Upper lobe of right lung (tissue), 1 donor: ENCODE measurements at places on chromosomes 1 and 21.

DNA sequence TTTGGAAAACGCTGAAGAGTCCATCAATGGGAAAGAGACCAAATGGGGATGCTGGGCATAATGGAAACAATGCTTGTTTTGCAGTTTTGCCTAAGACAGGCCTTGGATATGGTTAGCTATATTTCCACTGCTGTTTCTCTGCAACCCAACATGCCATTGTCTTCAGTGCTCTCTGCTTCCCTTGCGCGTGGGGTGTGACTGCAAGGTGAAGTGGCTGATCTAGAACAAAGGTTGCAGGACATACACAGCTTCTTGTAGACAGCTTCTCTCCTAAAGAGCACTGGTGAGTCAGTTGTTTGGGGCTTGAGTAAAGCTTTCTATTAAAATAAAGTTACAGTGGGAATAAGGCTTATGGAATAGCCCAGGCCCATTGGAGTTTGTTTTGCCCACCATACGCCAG, 33.0 kb downstream of the RUNX1 start:
- no peak for DNase-seq

DNA sequence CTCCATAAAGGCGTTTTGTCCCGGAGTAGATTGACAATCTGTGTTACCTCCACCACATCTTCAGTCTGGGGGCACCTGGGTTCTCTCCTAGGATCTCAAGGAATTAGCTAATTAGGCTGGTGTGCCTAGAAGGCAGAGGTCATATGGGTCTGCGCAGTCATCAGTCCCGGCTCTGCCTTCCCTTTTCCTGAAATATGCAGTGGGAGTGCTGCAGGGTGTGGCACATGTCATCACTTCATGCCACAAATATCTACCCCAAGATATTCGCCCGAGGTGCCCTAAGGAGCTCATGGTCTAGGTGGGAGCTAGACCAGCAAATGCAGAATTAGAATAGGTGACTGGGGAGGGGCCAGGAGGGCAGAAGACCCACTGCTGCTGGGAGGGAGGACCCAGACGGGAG, 42.9 kb downstream of the ACTL8 start:
- no peak for DNase-seq

DNA sequence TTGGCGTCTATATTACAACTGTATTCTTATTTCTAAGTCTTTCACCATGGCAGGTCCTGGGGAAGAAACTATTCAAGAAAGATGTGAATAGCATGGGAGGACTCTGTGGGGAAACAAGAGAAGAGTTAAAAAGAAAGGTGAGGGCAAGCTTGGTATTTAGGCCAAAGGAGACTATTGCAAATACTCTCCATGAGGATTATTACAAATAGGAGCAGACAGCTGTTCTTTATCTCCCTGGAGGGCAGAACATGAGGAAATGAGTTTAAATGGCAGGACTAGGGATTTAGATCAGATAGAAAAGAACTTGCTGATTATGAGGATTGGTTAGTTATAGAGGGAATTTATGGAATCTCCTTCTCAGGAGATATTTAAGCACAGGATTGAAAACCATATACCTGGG, 186.8 kb downstream of the CDC7 start:
- DNase-seq, result no peak

GRCh38 chr1:230548357-230548756, 93.9 kb upstream of the COG2 start:
- no peak for DNase-seq

- DNase-seq, result no peak
These were observed 18.7 kb downstream of the UBL4B start for GRCh38 chr1:110130989-110131388.

DNA sequence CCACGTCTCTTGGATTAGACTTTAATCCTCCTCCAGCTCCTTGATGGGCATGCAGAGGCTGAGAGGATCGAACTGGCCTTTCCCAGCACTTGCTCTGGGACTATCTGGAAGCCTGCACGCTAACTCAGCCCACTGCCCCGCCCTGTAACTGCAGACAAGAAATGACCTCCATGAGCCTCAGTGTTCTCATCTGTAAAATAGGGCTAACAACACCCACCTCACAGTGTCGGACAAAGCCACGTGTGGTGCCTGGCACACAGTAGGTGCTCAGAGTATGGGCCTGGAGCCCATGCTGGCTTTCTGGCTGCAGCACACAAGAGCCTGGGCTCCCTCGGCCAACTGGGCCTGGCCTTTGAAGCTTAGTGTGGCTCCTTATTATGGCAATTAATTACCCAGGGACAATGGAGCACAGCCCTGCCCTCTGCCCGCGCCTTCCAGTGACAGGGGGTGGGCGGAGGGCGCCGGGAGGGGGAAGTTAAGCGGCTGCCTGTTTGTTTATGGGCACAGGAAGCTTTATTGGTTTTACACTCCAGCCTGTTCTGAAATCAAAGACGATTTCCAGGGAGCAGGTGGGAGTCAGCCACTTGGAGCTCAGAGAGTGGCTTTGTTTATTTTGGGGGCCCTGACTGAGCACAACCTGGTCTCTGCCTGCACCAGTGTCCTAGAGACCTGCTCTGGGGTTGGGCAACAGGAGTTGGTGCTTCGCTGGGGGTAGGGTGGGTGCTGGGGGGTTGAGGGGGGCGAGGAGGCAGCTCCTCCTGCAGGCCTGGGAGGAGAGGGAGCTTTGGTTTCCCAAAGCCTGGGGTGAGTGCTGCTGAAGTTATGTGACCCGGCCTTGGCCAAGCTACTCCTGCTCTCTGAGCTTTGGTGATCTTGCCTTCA, 31.0 kb downstream of the PAX7 start:
- DNase-seq, result no peak

- no peak for DNase-seq
These were observed 535.5 kb downstream of the LRRIQ3 start for GRCh38 chr1:73662526-73662925.

DNA sequence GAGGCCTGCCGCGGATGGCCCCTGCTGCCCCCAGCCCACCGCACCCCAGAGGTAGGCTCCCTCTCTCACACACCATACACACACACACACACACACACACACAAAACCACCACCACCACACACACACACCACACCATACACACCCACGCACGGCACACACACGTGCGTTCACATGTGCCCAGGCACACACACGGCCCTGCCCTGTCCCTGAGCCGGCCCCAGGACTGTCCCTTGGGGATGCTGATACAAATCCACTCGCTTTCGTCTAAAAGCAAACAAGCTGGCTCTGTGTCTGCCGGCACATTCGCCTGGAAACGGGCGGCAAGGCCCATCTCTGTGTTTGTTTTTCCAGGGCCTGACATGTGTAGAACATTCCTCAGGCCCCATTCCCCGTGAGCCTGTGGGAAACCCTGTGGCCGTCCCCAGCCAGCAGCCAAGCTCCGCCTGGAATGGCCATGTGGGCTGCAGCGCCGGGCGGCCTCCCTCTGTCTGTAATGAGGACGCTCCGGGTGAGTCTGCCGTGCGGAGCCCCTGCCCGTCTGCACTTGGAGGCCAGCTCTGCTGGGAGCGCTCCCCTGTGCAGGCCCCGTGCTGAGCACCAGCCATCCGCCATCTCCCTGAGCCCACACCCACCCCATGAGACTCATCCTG, 67.4 kb downstream of the DMRTB1 start:
- DNase-seq, result no peak

DNA sequence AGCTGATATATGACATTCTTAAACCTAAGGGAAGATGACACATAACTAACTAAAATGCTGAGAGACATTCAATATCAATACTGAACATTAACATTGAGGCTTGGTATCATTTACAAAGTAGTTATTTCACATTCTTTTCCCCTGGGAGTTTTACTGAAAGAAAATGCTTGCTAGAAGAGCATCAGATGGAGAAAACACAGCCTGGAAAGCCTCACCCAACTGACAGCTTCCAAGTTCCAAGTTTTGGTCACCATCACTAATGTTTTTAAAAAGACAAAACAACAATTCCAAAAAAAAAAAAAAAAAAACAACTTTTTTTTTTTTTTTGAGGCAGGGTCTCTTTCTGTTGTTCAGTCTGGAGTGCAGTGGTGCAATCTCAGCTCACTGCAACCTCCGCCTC, 80.6 kb downstream of the DSCAM start:
- no peak for DNase-seq

- peak; percentile 61 for DNase-seq
These were observed at the start of gene SGIP1 for GRCh38 chr1:66533804-66534740. TSS of gene SGIP1 (plus strand) at chr1:66534153. CDS start at chr1:66534359, 206 bp downstream.

- no peak for DNase-seq
These were observed 61.6 kb upstream of the DEPDC1 start for GRCh38 chr1:68558321-68559026.

DNA sequence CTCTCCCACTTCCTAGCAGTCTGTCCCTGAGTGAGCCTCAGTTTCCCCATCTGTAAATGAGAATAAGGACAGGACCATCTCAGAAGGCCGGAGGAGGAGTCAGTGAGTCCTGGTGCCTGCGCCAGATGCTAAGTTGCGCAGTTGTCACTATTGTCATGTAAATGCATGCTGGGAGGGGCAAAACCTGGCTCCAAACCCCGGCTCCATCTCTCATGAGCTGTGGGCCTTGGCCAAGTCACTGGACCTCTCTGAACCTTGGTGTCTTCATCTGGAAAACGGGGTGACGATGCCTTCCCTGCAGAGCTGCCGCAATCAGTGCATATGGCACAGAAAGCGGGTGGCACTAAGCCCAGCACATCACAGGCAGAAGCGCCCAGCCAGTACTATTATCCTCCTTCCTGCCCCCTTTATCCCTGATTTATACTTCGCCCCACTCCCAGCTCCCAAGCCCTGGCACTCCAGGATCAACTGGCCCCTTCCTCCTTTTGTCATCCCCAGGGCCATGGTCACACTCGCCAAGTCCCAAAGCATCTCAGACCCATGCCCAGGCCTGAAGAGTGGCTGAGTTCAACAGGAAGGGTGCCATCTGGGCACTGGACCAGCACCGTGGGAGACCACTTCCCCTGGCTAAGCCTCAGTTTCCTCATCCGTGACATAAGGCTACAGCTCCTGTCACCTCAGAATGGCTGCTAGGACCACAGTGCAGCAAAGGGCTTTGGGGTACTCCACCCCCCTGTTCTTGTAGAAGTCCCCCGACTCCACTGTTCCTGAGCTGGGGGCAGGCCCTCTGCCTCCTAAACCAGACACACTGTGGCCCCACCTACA, 4.3 kb upstream of the PLEKHG5 start:
- no peak for DNase-seq

GRCh38 chr1:53057127-53057526, 4.9 kb upstream of the PODN start:
- DNase-seq, result no peak

DNA sequence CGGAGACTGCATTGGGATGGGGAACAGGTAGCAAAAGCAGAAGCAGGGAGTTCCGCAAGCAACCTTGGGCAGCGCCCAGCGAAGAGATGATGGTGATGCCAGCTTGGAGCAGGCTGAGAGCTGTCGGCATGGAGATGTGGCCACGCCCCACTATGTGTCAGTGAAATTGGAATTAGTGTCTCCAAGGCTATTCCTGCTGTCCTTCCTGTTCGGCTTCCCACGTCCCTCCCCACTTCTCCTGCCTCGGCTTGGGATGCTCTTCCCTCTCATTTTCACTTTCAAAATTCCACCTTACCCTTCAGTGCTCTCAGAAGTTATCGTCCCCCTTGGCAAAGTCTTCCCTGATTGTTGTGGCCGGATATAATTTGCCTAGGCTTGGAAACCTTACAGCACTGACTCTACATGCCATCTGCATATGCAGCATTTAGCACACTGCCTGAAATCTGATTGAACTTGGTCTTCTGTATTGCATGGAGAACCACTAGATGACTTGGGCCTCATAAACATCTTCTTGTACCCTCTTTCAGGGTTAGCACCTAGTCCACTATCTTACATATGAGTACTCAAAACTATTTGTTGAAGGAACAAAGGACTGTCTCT, 270.7 kb upstream of the RUNX1 start:
- no peak for DNase-seq

DNA sequence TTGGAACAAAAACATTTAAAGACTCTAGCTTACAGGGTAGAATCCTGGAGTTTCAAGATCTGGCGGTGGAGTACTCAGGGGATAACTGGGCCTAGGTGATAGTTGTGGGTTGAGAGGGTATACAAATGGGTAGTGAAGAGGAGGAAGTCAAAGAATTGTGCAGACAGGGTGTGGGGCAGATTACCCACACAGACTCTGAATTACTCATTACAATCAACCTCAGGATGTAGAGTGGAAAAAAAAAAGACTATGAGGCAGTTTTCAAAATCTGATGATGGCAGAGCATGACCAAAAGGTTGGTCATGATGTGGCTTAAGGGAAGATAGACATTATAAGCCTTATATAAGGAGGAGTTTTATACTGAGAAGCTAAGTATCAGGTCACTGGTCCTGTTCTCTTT, 44.1 kb upstream of the GLIS1 start:
- no peak for DNase-seq

DNA sequence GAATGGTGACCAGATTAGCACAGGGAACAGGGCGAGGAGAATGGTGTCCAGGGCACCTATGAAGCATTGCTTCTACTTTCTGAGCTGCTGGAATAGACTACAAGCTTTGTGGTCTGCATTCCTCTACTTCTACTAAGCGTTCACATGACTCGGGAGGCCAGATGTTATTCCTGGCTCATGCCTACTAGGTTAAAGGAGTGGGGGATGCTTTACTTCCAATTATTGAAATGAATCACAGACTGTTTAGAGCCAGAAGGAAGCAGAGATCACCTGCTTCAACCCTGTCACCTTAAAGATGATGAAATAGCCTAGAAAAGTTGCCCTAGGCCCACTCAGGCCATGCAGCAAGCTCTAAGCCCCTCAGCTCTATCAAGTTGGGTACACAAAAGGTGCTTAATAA, 633.5 kb downstream of the KIF26B start:
- DNase-seq, result no peak

DNA sequence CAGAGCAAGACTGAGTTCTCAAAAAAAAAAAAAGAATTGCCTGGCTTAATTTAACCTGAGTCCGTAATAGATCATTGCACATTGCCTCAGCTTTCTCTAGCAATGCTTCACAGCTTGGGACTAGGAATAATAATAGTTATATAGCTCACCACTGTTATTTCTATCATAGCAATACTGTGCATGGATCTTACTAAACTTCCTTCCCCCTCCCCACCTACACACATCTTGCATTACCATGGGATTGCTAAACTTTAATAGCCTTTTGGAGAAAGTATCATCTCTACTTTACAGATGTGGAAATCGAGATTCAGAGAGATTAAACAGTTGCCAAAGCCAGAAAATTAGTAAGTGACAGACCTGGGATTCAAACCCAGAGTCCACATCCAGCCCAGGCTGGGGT, 99.4 kb downstream of the ATP5PO start:
- DNase-seq, result no peak

GRCh38 chr1:221337106-221337505, 404.8 kb downstream of the DUSP10 start:
- DNase-seq, result no peak

GRCh38 chr1:110816945-110817344, 56.0 kb upstream of the CD53 start:
- no peak for DNase-seq

GRCh38 chr1:26744075-26744959, 43.4 kb upstream of the PIGV start:
- DNase-seq, result peak; percentile 74
